ENCODE measurements at places on chromosomes 4 and X. TPM values are rescaled to one million over a fixed set of nuclear protein-coding genes. Genes with fewer than 3 reads are reported as not detected.

GRCh38 chr4:2930135-2930757, 33.0 kb downstream of the NOP14 start:
- no peak for DNase-seq

The SLC25A53 gene
- 22.7 TPM for total RNA-seq

- DNase-seq, result no peak
These were observed 250.5 kb downstream of the STPG2 start for GRCh38 chr4:97892592-97893266.

DNA sequence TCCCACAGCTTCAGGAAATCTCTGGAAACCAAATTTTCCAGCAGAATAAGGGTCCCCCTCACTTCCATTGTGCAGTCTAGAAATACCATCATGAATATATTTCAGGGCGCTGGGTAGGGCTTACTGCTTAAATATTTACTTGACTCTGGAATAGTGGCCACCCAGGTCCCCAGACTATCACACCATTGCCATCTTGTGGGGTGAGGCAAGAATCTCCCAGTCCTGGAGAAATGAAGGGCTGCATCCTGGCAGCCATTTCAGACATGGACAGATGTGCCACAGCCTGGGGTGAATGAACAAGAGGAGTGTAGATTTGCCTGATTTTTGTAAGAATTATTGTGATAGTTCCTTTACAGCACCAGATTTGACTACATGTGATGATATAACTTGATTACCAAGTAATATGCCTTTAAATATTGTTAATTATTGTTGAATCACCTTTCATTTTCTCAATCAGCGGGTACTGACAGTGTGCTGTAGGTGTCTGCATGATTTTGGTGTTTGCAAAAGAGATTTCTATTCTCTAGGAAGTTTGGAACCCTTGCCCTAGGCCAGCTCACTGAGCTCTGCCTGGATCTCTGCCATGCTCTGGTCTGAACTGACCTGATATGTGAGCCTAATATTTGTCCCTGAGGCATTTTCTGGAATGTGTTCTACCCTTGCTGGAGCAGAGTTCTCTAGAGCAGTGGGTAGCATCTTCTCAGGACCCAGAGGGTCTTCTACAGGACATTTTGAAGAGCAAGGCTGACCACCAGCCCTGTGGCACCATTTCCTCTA, 183.4 kb downstream of the KIT start:
- no peak for DNase-seq

GRCh38 chr4:151993521-151993920, 232.7 kb upstream of the GATB start:
- no peak for DNase-seq

The CT45A5 gene
- 10.4 TPM for total RNA-seq

DNA sequence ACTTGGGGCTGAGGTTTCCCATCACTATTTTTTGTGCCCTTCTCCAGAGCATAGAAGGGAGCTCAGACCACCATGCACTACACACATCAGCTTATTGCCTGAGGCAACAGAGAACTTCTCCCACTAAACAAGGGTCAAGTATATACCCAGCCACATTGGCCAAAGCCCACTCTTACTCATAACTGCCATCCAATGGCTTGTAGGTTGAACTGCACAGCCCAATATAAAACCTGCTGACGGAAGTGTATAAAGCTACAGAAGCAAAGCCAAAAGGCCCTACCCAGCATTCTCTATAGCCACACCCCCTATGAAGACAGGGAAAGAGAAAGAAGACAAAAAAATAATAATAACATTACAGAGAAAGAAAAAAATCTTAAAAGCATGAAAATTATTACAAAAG, 139.7 kb downstream of the LRBA start:
- DNase-seq, result no peak

The CNKSR2 gene
- total RNA-seq, result 7.5 TPM

- DNase-seq, result no peak
These were observed 18.5 kb upstream of the WWC2 start for GRCh38 chr4:183080372-183081115.

- no peak for DNase-seq
These were observed 251.7 kb upstream of the ANKRD50 start for GRCh38 chr4:124964251-124964650.

- no peak for DNase-seq
These were observed 43.2 kb downstream of the CDKL5 start for GRCh38 chrX:18468599-18468998.

- DNase-seq, result peak; percentile 36
These were observed 32.8 kb downstream of the FAM13A start for GRCh38 chr4:89024051-89024675.

DNA sequence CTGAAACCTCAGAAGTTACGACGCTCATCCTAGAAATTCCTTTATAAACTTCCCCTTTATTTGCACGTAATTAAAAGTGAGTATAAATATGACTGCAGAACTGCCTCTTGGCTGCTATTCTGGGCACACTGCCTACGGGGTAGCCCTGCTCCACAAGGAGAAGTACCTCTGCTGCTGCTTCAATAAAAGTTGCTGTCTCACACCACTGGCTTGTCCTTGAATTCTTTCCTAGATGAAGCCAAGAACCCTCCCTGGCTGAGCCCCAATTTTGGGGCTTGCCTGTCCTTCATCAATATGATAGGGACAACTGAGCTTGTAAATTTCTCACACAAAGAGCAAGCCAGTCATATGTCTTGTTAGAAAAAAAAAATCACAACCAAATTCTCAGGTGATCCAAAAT, 115.8 kb downstream of the VEGFC start:
- no peak for DNase-seq

GRCh38 chr4:141410839-141411238, 190.1 kb downstream of the ZNF330 start:
- DNase-seq, result no peak
